Activated CD8-positive, alpha-beta memory T cell treated with anti-CD3 and anti-CD28 coated beads for 24 hours (primary cell): ENCODE measurements at places on chromosomes 1 and 21.

DNA sequence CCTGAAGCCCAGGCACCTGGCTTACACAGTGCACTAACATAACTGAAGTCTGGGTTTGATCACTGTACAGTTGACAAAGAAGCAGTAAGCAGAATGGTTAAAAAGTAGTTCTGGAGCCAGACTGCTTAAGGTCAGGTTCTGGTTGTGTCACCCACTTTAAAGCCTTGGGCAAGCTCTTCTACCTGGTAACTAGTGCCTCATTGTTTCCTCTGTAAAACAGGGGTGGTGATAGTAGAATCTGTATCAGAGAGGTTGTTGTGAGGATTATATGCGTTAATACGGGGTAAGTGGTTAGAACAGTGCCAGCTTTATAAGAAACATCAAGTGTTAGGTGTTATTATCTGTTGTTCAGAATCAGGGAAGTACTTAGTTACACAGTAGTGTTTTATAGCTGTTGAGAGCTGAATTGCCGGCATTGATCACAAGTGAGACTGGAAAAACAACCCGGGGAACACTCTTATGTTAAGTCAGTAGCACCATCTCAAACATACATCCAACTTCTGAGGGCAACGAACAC lies 3.7 kb downstream of the BACH1 start:
- DNase-seq: no peak

- DNase-seq: no peak
Observed at GRCh38 chr1:54566438-54567141, 18.6 kb downstream of the ACOT11 start.

- no peak for DNase-seq
Observed at GRCh38 chr1:29563571-29563970, 327.2 kb downstream of the PTPRU start.

DNA sequence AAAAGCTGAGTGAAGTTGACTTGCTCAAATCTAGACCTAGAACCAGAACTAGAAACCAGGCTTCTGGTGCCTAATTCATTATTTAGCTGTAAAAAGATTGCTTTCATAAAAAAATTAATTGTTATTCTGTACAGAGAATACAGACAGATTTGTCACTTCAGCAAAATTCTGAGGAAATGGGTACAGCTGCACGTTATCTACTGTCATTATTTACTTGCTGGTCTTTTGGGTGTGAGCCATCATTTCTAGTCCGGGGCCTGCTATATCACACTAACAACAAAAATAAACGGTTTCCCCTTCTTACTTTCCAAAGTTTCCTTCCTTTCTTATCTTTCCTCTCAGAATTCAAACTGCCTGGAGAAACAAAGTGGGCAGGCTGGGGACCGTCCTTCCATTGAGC lies 68.3 kb downstream of the PTGER3 start:
- DNase-seq: no peak

GRCh38 chr1:66248746-66249145 lies 285.2 kb upstream of the SGIP1 start:
- DNase-seq: no peak

- no peak for DNase-seq
Observed at GRCh38 chr1:186302381-186302920, 72.6 kb downstream of the TPR start.

GRCh38 chr1:10962483-10962882 lies 50.0 kb upstream of the TARDBP start:
- DNase-seq: no peak

DNA sequence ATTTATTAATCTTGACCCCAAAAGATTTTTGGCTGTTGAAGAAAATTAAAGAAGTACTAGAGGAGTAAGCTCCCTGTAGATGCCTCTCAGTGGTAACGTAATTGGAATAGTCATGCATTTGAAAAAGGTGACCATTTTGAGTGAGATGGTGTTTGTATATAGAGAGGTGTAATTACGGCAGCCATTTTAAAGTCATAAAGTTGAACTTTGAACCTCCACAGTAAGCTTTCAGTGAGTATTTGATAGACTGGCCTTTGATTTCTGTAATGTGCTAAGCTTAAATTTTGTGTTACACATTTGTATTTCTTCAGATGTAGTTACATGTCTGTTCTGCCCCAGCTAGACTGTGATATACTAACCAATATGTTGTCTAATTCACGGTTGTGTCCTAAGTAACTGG lies 21.5 kb upstream of the TMCO2 start:
- DNase-seq: no peak

- no peak for DNase-seq
Observed at GRCh38 chr1:192080684-192081083, 77.6 kb upstream of the RGS18 start.

- DNase-seq: peak; percentile 62
Observed at GRCh38 chr1:248243204-248243603, 12.0 kb downstream of the OR2M4 start.

- DNase-seq: no peak
Observed at GRCh38 chr1:66303646-66304045, 230.3 kb upstream of the SGIP1 start.

DNA sequence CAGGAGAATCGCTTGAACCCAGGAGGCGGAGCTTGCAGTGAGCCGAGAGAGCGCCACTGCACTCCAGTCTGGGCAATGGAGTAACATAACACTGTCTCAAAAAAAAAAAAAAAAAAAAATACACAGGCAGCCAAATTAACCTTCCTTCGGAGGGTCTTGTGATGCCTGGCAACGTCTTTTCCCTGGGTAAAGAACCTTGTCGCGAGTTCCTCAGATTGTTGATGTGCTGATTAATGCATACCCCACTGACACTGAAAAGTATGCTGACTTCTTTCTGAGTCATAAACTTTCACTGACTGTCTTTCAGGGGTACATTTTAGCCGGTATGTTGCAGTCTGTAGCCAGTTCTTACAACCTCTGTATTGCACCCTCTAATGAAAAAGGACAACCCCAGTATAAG lies 95.1 kb upstream of the SOD1 start:
- no peak for DNase-seq

DNA sequence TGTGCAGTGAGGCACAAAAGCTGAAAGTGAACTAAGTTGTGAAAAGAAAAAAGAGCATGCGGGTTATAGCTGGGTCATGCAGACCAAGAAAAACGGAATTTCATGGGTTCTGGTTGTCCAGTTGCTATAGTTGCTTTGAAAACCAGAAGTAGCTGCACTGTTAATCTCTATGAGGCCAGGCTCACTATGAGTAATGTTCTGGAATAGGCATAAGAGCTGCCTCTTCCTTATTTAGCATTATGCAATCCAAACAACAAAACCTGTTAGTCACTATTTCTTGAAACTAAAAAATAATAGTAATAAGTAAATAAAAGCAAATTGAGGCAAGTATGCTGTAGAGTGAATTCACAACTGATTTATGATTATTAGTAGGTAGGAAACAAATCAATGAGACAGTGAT lies 1383.7 kb downstream of the MRPL39 start:
- no peak for DNase-seq
